ENCODE measurements at places on chromosomes 1 and 21. TPM values are rescaled to one million over a fixed set of nuclear protein-coding genes. Genes with fewer than 3 reads are reported as not detected.

PCNX2 gene
- 11.2 TPM for total RNA-seq

PHC2 gene
- total RNA-seq: 136 TPM

NSUN4 gene
- total RNA-seq: 22.3 TPM

ASPM gene
- 27.5 TPM for total RNA-seq

SH2D1B gene
- not detected for total RNA-seq

KCND3 gene
- total RNA-seq: 0.08 TPM

AXDND1 gene
- total RNA-seq: not detected

CD5L gene
- not detected for total RNA-seq

DHCR24 gene
- total RNA-seq: 276 TPM

PTCH2 gene
- not detected for total RNA-seq

ITLN2 gene
- not detected for total RNA-seq

E2F2 gene
- total RNA-seq: 0.08 TPM

ACOT11 gene
- 7.0 TPM for total RNA-seq

LCE1B gene
- 0.11 TPM for total RNA-seq

HTR6 gene
- not detected for total RNA-seq

SPRR5 gene
- total RNA-seq: not detected

KRTAP15-1 gene
- total RNA-seq: not detected

HMCN1 gene
- 0.95 TPM for total RNA-seq

GPR52 gene
- not detected for total RNA-seq
